ENCODE measurements at places on chromosomes 12 and 14. TPM values are rescaled to one million over a fixed set of nuclear protein-coding genes. Genes with fewer than 3 reads are reported as not detected.

Gene CLEC1A
- total RNA-seq = 1.4 TPM

Gene CSAD
- 22.8 TPM for total RNA-seq

- DNase-seq = no peak
Observed at GRCh38 chr12:25052196-25052913, 103.5 kb upstream of the BCAT1 start.

DNA sequence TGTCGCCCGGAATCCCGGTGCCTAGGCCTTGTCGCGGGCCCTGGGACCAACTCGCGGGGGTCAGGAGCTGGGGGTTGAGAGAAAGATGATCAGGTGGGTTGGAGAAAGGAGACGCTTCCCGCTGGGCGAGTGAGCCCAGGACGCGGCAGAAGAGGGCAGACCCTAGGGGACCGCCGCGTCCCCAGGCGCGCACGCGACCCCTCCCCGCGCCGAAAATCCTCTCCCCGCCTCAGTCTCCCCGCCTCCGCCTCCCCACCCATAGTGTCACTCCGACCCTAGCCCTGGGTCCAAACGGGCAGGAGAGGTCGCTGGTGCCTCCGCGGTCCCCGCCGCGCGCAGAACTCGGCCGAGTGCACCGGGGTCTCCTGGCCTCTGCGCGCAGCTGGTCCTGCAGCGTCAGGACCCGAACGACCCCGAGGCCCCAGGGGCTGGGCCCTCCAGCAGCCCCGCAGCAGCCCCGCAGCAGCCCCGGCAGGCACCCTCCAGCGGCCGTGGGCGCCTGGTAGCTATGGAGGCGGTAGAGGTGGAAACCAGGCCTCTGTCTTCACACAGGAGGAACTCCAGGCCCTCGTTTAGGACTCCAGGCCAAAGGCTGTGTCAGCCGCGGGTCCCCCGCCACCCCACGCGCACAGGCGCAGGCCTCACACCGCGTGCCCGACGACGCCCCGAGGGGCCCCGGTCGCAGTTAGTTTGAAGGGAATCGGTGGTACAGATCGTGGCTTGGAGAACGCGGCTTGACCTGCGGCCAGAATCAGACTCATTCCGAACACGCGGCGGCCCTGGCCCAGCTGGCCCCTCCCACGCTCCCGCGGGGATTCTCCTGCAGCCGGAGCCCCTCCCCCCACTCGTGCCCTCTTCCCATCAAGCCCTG is 60.1 kb upstream of the EIF5 start:
- DNase-seq = no peak

GRCh38 chr12:95642583-95642982 is 91.3 kb upstream of the USP44 start:
- no peak for DNase-seq

DNA sequence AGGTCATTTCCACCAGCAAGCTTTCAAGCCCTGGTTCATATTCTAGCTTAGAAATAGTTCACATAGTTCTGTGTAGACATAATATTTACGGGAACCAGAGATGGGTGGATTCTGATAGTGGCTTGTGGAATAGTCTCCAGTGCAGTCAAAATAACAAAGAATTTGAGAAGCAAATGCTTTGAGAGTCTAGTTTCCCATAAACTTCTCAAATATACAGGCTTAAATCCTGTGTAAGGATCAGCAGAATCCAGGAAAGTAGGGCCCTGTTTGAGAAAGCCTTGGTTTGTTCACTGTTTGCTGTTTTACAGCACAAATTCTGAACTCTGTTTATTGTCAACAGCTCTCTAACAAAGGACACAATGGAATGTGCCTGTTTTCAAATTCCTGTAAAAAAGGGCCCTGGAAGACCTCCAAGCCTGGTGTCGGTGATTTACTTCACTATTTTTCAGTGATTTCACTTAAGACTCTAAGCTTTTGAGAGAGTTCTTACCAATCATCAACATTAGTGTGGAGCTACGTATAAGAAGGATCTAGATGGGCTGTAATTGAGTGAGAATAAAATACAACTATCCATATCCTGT is 11.4 kb upstream of the FOS start:
- DNase-seq = no peak
